Mucosa of gallbladder (tissue), 1 donor: ENCODE measurements at places on chromosomes 5 and 9. TPM values are rescaled to one million over a fixed set of nuclear protein-coding genes. Genes with fewer than 3 reads are reported as not detected.

Gene IL33
- total RNA-seq: 17.7 TPM

Gene ACER2
- 3.4 TPM for total RNA-seq

Gene BHMT
- 0.58 TPM for total RNA-seq

Gene SPOCK1
- total RNA-seq: 13.6 TPM

Gene GRIN1
- total RNA-seq: 0.83 TPM

Gene SPINK6
- total RNA-seq: not detected
